Mesothelial cell of epicardium (in vitro differentiated cells): ENCODE measurements at places on chromosomes 12 and 14.

GRCh38 chr14:95681153-95681552 lies 5.1 kb upstream of the TCL1B start:
- no peak for DNase-seq

DNA sequence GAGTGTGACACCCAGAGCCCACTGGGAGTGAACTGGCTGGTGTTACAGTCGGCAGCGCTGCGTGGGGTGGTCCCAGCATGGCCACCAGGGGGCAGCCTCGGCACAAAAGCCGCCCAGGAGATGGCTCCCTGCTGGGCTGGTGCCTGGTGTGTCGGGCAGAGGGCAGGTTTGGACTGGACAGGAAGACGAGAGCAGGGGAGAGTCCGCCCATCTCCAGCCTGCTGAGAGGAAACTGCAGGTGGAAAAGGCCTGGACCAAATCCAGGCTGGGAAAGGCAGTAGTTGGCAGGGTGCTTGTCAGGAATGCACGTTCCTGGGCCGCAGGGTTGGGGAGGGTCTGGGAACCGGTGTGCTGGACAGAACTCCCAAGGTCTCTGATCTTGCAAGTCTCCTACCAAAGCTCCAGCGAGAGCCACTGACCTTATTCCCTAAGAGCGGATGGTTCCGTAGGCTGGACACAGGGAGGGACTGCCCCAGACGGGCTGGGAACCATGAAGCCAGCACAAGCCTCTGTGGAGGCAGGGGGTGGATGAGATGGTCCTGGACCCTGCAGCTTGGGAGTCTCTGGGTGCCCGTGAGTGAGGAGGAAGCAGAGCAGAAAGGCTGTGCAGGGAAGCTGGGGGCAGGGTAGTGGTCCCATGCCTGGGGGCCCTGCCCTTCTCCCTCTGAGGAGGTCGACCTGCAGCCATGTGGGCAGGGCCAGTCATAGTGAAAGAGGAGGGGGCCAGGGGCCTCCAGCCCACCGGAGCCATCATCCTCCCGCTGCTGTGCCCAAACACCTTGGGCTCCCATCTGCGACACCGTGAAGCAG lies 1.8 kb downstream of the AHNAK2 start:
- DNase-seq, result peak; percentile 89

- no peak for DNase-seq
These were observed 145.8 kb downstream of the GRIN2B start for GRCh38 chr12:13835652-13836051.

- no peak for DNase-seq
These were observed 24.0 kb upstream of the KRT78 start for GRCh38 chr12:52872644-52873389.

- no peak for DNase-seq
These were observed 2.2 kb downstream of the BTBD7 start for GRCh38 chr14:93330609-93331000.

DNA sequence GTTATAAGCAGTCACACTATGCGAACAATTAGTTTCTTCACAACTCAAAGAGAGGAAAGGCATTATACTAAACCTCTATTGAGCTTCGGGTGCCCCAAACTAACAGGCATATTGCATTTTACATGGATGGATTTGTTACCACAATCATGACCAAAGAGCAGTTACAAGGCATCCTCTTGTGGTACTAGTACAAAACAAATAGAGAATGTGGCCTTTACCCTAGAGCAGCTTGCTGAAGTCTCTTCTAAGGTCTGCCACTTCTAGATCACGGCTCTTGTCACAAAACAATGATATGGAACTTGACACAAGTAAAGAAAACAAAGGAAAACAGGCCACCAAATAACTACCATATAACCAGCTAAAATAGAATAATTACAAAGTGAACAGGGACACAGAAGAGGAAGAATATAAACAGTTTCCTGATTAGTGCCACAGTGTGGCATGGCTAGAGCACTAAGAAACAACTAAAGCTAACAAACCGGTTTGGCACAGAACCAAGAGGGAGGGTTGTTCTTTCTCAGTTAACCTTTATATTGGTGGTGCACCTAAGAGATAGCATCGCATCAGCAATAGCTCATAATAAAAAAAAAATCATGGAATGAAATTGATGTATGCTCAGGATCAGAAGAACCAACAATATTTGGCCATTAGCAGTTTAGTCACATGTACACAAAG lies 209.7 kb upstream of the ATP2B1 start:
- DNase-seq, result no peak

- DNase-seq, result no peak
These were observed 22.0 kb downstream of the POU6F1 start for GRCh38 chr12:51195841-51196240.

DNA sequence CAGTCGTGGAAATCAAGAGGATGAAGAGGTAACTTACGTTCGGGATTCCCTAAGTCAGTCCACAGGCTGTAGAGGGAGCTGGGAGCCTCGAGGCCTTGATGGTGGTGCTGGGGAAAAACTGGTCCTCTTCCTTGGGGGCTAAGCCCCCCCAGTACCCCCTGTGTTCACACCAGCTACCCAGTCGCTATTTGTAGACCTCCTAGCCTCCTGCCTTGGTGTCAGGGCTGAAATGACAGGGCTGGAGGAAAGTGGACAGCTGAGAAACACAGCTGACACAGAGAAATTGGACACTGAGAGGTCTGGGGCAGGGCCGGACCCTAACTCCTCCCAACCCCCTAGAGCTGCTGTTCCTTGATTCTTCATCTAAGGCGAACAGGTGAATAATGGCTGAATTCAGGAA lies at the start of gene STAC3:
TSS of gene STAC3 (minus strand) at position 232 of the 400 bp plus-strand sequence. CDS start 1,551 bp downstream, outside the sequence.
- no peak for DNase-seq

- DNase-seq, result no peak
These were observed 37.7 kb upstream of the TXNRD1 start for GRCh38 chr12:104177663-104178501.

- DNase-seq, result no peak
These were observed 3.4 kb downstream of the ACTN1 start for GRCh38 chr14:68975667-68976066.

GRCh38 chr12:107442326-107442987 lies 243.1 kb upstream of the PWP1 start:
- no peak for DNase-seq

DNA sequence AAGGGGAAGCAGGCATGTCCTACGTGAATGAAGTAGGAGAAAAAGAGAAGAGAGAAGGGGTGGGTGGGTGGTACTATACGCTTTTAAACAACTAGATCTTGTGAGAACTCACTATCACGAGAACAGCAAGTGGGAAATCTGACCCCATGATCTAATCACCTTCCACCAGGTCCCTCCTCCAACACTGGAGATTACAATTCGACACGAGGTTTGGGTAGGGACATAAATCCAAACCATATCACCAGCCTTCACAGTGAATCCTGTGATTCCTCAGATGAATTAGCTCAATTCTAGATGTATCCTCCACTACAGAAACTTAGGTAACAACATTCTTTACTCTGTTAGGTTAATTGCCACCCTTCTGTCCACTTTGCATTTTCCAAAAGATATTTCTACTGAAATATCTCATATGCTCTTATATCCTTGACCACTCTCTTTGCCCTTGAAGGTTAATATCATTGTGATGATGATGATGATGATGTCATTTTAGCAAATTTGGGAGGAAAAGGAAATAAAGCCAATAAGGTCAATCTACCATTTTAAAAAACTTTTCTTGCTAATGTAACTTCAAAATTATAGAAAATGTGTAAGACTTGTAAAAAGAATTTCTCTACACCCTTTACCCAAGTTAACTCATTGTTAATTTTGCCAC lies 23.2 kb upstream of the CCNT1 start:
- no peak for DNase-seq

GRCh38 chr14:72845196-72845595 lies 48.7 kb downstream of the DPF3 start:
- DNase-seq, result no peak

DNA sequence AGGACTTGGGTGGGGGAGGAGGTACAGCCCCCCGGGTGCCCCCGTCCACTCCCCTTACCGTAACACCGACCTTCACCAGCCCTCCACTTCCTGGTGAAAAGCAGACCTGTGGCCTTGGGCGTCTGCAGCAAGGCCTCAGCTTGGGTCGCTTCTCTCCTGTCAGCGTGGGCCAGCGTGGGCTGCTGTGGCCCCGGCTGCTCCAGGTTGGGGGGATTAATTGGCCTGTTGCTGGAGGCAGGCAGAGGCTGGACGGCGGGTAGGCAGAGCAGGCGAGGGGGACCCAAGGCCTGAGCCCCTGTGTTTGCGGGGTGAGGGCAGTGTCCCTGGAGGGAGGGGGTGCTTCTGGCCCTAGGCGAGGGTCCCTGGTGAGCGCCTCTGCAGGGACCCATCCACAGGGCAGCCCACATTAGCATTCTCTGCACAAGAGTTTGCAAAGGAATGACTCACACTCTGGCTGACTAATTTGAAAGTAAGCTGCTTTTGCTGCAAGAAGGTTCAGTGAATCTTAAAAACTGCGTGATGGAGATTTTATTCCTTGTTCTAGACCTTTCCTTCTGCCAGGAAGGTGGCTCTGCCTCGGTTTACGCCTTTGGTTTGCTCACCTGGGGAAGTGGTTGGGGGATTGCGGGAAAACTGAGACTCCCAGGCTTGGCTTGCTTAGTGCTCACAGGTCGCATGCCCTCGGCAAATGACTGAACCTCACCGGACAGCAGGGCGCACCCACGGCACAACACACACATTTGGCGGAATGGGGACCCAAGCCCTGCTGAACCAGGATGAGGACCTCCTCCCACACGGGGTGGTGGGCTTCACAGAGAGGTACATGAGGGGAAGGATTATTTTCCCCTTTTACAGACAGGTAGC lies 37.9 kb upstream of the DLK1 start:
- DNase-seq, result no peak

DNA sequence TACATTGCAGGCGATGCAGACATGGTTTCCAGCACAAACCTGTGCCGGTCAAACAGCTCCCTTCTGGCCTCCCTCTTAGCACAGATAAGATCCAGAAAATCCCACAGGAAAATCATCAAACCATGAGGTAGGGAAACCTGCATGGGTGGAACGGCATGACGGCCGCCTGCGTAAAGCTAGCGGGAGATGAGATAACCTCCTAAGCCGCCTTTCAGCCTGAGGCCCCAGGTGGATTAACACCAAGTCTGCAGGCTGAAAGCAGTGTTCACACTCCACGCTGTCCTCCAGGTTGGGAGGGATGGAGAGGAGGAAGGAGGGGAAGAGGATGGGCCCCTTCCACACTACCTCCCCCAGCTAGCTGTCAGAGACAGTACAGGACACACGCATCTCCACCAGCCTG lies 63.8 kb downstream of the TSPAN11 start:
- DNase-seq, result no peak

- DNase-seq, result no peak
These were observed 33.0 kb downstream of the BHLHE41 start for GRCh38 chr12:26091822-26092221.
